SIG-M5 (cell line): ENCODE measurements at places on chromosomes 2 and 18.

- DNase-seq, result no peak
These were observed 94.3 kb upstream of the TEX51 start for GRCh38 chr2:126804347-126804746.

GRCh38 chr2:72974436-72974754 lies 57.1 kb downstream of the EMX1 start:
- no peak for DNase-seq

DNA sequence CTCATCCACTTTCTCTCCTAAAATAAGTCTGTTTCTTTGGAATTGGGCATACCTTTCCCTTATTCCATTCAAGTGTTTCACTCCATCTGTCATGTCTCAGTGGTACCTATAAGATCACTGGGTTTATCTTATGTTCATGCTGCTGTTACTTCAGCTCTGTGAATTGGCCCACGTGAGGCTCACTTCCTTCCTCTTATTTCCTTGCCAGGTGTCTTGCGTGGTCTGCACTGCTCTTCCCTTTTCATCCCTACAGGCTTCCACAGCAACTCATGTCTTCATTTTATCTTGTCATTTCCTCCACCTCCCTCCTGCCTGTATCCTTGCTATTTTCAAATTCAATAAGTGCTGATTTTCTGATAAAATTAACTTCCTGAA lies 159.1 kb upstream of the ALPP start:
- no peak for DNase-seq

DNA sequence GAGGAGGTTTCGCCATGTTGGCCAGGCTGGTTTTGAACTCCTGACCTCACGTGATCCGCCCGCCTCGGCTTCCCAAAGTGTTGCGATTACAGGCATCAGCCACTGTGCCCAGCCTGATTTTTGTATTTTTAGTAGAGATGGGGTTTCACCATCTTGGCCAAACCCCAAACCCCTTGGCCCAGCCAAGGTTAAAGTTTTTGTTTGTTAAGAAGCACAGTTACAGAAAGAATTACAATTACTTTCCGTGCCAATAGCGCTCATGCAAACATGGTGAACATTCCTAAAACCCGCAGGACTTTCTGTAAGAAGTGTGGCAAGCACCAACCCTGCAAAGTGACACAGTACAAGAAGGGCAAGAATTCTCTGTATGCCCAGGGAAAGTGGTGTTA lies 26.1 kb downstream of the ITSN2 start:
- no peak for DNase-seq

DNA sequence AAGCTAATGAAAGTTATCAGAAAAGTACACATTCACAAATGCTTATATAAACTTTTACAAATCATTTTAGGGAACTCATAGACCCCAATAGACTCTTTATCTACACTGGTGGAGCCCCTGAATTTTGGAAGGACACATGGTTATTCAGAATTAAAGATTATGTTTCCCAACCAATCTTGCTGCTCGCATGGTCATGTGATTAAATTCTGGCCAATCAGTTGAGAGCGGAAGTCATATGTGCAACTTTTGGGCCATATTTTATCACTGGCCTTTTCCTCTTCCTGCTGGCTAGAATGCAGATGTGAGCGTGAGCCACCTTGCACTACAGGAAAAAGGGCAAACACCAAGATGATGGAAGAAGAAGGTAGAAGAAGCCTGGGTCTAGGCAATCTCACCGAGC lies 19.8 kb downstream of the THOC1 start:
- no peak for DNase-seq

GRCh38 chr18:7237673-7238272 lies 6.9 kb downstream of the LRRC30 start:
- DNase-seq, result no peak

- DNase-seq, result no peak
These were observed 42.7 kb upstream of the ATP9B start for GRCh38 chr18:79026491-79026890.
